Upper lobe of right lung (tissue), 1 donor: ENCODE measurements at places on chromosomes 7 and 10.

- no peak for DNase-seq
Measured at GRCh38 chr7:50204581-50204980, 99.9 kb upstream of the IKZF1 start.

- no peak for DNase-seq
Measured at GRCh38 chr7:31603046-31603445, 84.0 kb upstream of the PPP1R17 start.

DNA sequence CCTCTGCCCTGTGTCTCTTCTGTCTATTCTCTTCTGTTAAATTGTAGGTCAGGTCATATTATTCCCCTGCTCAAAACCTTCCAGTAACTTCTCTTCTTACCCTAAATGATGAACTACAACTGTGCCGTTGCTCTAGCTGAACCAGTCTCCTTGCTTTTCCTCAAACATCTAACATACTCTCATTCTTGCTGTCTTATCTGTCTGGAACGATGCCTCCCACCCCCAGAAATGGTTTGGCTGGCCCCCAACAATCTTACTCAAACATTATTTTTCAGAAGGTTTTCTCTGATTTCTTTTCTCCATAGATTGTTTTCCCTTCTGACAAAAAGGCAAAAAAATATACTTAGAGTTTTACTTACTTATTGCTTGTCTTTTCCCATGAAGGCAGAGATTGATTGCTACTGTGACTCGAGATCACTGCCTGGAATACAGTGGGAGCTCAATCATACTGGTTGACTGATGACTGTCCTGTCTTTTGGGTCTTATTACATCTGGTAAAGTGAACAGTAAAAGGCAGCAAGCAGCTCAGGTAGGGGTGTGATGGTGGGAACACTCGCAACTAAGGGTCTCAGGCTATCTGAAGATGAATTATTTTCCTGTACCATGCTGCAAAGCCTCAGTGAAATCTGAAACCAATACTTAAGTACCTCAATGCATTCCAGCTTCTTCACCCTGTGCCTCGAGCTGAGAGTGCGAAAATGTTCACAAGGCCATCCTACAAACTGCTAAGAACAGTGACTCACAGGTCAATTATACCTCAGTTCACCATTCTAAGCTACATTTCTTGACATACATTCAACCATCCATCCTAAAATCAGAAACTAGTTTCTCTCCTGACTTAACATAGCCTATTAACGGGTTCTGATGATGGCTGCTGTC lies 67.6 kb downstream of the DNMBP start:
- no peak for DNase-seq

DNA sequence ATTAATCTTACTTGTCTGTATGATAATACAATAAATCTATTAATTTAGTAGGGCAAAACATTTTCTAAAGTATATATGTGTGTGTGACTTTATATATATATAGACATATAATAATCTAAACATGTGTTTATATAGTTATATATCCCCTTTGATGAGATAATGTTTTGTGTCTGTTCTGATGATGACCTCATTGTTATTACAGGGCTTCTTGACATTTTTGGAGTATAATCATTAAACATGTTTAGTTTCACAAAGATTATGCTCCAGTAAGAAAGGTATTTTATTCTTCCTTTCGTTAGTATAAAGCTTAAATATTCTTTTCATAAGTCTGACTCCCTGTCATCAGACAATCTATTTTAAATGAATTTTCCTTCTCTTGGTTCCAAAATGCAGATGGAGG lies 62.3 kb upstream of the CABCOCO1 start:
- DNase-seq, result no peak

- no peak for DNase-seq
Measured at GRCh38 chr10:17047908-17048307, 81.7 kb downstream of the CUBN start.

DNA sequence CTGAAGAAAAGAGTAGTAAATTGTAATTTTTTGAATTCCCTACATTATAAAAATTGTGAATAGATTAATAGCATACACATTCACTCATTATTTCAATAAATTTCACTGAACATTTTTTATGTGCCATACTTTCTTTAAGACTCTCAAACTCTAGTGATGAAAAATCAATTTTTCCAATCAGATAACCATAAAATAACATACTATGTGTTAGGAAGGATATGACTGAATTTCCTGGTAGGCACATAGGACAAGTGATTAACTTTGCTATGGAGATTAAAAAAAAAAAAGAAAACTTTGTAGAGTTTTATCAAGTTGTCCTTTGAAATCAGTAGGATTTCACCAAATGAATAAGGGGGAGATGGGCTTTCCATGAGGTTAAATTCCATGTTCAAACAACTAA lies 1597.3 kb upstream of the LRRTM3 start:
- DNase-seq, result no peak

DNA sequence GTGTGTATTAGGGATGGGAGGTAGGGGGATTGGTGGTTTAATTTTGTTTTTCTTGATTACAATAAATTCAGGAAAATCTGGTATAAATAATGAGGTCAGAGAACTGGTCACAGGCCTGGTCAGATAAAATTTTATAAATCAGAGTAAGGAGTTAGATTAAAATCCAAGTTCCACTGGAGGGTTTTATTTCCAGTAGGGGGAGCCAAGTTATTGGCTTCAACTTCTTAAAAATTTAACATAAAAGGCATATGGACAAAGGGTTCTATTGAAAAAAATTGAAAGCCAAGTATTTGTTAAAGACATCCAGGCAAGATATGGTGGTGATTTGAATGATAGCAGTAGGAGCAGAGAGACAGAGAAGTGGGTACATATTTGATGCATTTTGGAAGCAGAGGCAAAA lies 763.3 kb downstream of the SORCS1 start:
- no peak for DNase-seq

GRCh38 chr10:35208949-35209613 lies 82.4 kb downstream of the CREM start:
- no peak for DNase-seq

GRCh38 chr10:68192113-68192512 lies 39.8 kb downstream of the ATOH7 start:
- no peak for DNase-seq

GRCh38 chr10:11677480-11677879 lies 64.7 kb upstream of the ECHDC3 start:
- no peak for DNase-seq

- DNase-seq, result no peak
Measured at GRCh38 chr7:150860291-150860977, 8.1 kb downstream of the AOC1 start.

DNA sequence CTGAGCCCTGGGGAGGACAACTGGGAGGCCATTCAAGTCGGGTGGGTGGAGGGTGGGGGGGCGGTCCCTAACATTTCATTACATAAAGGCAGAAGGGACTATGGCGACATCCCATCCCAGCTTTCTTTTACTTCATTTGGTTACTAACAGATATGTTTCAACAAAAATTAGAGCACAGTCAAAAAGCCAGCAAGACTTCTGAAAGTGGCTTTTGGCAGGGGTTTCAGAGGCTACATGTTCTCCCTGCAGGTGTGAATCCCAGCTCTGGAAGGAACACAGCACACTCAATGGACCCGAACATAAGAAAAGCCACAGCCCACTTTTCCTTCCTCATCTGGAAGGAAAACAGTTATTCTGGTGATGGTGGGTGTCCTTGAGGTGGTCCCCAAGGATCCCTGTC lies 7.1 kb downstream of the FAM171A1 start:
- DNase-seq, result no peak

DNA sequence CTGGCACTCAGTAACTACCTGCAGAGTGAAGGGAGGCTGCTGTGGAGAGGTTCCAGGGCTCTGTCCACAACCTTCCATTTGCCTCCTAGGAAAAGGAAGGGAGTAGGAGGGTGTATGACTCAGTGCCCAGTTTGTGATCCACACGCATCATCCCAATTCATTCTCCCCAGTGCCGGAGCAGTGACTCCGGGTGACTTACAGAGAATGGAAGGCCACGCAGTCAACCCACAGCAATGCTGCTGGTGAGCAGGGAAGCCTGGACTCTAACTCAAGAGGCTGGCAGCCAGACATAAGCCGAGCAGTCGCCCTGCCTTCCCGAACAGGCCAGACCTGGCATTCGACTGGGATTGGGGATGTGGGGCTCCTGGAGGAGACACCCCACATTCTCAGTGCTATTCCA lies 139.9 kb downstream of the SH3PXD2A start:
- no peak for DNase-seq

GRCh38 chr10:22803261-22803885 lies 89.0 kb upstream of the PIP4K2A start:
- no peak for DNase-seq

DNA sequence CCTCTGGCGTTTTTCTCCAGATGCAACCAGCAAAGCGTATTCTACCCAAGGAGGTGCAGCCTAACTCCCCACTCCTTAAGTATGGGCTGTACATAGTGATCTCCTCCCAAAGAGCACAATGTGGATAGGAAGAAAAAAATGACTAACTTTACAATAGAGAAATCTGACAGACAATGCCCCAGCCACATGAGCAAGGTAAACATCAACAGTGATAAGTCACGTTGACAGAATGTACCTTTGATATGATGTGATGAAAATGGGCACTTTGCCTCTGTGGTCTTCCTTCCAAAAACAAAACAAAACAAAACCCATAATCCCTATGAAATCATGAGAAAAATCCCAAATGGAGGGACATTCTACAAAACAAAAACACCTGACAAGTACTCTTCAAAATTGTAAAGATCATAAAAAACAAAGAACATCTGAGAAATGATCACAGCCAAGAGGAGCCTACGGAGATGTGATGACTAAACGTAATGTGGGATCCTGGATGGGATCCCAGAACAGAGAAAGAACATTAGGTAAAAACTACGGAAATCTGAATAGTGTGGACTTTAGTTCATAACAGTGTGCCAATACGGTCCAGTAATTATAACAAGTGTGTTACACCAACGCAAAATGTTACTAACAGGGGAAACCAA lies 50.6 kb downstream of the ABLIM1 start:
- no peak for DNase-seq

DNA sequence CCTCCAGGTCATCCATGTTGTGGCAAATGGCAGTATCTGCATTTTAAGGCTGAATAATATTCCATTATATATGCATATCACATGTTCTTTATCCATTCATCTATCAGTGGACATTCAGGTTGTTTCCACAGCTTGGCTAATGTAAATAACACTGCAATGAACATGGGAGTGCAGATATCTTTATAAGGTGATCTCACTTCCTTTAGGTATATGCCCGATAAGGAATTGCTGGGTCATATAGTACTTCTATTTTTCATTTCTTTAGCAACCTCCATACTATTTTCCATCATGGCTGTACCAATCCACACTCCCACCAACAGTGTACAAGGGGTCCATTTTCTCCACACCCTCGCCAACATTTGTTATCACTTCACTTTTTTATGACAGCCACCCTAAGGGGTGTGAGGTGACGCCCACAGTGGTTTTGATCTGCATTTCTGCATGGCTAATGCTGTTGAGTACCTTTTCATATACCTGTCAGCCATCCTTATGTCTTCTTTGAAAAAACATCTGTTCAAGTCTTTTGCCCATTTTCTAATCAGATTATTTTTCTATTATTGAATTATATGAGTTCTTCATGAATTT lies 18.9 kb downstream of the ABI1 start:
- no peak for DNase-seq

- DNase-seq, result no peak
Measured at GRCh38 chr7:105002-105401, 87.4 kb upstream of the FAM20C start.

DNA sequence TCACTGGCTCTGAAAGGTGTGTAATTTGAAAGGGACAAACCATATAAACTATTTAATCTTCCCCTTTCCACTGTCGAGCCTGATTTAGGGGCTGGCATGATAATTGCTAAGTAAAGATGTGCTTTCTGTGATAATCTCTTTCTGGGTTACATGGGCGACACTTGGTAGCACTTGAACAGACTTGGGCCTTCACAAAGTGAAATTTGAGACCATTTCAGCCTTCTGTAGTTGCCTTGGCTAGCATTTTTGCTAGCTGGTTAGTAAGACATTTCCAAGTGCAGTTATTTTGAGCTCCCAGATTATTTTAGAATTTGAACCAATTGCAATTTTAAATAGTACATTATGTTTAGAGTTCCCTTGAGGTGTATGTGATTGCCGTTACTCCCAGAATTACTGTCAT lies 432.7 kb upstream of the GALNT17 start:
- DNase-seq, result no peak

DNA sequence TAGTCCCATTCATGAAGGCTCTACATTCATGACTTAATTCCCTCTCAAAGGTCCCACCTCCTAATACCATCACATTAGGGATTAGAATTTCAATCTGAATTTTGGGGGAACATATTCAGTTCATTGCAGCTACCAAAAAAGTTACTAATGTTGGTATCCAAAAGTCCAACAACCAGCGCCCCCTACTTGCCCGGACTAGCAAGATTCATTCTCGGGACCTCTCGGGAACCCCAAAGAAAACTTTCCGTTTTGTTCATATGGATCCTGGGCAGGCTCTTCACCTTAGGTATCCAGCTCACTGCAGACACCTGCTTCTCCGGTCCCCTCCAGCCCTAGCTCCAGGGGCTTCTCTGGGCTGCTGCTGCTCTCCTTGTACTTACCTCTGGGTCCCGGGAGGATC lies 8.9 kb upstream of the GRK5 start:
- DNase-seq, result no peak

GRCh38 chr7:108972004-108972403 lies 402.3 kb downstream of the DNAJB9 start:
- DNase-seq, result no peak

- no peak for DNase-seq
Measured at GRCh38 chr10:58104351-58104751, 163.3 kb downstream of the IPMK start.

- peak; percentile 76 for DNase-seq
Measured at GRCh38 chr7:37385787-37386186, 62.9 kb downstream of the ELMO1 start.

DNA sequence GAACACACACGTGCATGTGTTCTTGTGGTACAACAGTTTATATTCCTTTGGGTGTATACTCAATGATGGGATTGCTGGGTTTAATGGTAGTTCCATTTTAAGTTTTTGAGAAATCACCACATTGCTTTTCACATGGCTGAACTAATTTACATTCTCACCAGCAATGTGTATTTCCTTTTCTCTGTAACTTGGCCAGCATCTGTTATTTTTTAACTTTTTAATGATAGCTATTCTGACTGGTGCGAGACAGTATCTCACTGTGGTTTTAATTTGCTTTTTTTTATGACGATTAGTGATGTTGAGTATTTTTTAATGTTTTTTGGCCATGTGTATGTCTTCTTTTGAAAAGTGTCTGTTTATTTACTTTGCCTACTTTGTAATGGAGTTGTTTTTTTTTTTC lies 256.6 kb downstream of the ZWINT start:
- DNase-seq, result no peak

- no peak for DNase-seq
Measured at GRCh38 chr7:148201992-148202391, 388.6 kb upstream of the C7orf33 start.

DNA sequence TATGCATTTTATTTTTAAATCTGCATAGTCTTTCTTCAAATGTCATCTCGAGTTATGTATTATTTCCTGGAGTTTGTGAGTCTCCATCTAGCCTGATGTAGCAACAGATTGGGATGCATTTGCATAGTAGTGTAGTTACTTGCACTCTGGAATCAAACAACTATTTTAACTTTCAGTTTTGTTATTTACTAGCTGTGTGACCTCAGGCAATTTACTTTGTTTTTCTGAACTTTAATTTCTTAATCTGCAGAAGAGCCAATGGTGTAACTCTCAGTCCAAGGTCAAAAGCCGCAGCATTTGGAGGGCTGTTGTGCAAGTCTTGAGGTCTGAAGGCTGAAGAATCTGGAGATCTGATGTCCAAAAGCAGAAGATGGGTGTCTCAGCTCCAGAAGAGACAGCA lies 175.8 kb upstream of the SORCS1 start:
- DNase-seq, result no peak

GRCh38 chr7:90629297-90629918 lies 33.3 kb downstream of the CDK14 start:
- no peak for DNase-seq

- peak; percentile 92 for DNase-seq
Measured at GRCh38 chr10:14604181-14605142, 170.2 kb downstream of the FAM107B start.
